ENCODE measurements at places on chromosomes 7 and 10.
A peak's percentile ranks its signal among the peaks of the same experiment; 100 is the strongest.

- no peak for DNase-seq
Observed at GRCh38 chr10:88041243-88042159, 178.1 kb downstream of the PTEN start.

- DNase-seq, result no peak
Observed at GRCh38 chr7:137074391-137075030, 206.1 kb downstream of the CHRM2 start.

- no peak for DNase-seq
Observed at GRCh38 chr10:74107391-74107790, 43.2 kb downstream of the AP3M1 start.

- DNase-seq, result no peak
Observed at GRCh38 chr10:113891476-113891875, 37.0 kb downstream of the NHLRC2 start.

DNA sequence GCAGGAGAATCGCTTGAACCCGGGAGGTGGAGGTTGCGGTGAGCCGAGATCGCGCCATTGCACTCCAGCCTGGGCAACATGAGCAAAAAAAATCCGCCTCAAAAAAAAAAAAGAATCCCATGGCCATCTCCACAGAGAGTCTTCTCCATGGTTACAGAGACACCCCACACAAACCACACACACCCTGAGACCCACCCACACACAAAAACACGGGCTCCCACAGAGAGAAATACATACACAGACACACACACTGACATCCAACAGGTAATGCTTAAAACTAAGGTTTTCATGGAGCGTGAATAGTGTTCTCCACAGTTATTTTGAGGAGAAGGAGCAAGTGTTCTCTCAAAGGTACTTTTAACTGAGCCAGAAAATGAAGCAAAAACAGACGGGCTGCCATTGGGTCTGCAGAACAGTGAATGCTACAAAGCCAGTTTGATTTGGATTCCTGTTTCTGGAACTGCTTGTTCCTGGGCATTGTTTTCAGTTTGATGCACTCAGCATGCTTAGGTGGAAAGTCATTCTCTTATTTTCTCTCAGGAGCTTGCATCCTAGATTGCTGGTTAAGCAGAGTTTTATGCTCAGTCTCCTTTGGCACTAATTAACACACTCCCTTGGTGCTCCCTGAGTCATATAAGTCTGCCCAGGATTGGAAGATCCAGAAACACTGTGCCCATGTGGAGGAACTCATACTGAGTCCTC lies 15.4 kb downstream of the AHCYL2 start:
- DNase-seq, result no peak

- DNase-seq, result peak; percentile 9
Observed at GRCh38 chr7:100799037-100799896, 28.1 kb downstream of the EPHB4 start.
